Activated CD4-positive, CD25-positive, alpha-beta regulatory T cell treated with anti-CD3 and anti-CD28 coated beads, Interleukin-2, amount 50 U/mL, for 24 hours (primary cell): ENCODE measurements at places on chromosomes 3 and 15.

GRCh38 chr3:131356006-131356595 lies 25.5 kb upstream of the NUDT16 start:
- ATAC-seq, result no peak

GRCh38 chr3:107368654-107369398 lies 8.4 kb upstream of the CCDC54 start:
- no peak for ATAC-seq

DNA sequence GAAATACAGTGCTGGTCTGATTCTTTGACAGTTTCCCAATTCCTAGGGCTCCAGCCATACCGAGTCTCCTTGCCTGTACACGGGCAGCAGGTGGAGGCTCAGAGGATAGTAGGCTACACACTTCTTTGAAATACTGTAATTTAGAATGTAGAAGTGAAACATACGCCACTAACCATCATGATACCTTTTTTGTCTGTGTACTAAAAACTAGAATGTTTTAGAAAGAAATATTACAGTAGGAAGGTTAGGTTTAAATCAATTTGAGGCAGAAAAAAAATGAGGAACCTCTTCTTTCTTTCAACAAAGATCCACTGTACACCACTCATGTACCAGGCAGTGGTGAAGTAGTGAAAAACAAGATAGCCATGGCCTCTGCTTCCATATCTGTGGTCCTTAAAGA lies 354.7 kb downstream of the MCTP2 start:
- no peak for ATAC-seq

GRCh38 chr3:128382221-128382807 lies 84.4 kb downstream of the DNAJB8 start:
- ATAC-seq, result no peak

DNA sequence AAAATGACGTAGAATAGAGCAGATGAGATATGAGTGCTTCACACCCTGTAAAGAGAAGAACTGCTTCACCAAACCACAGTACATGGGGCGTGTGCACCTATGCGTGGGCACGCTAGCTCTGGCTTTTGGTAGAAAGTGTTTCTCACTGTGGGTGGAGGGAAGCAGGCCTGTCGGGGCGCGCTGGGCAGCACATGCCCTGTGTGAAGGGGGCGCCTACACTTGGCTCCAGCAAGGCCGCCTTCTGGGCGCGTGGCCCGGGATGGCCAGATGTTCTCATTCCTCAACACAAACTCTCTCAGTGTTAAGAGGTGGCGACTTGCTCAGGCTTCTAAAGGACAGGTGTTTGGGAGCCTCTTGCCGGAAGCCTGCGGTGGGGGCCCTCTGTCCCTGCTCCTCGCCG lies 90.0 kb downstream of the FBLN2 start:
- ATAC-seq, result no peak

DNA sequence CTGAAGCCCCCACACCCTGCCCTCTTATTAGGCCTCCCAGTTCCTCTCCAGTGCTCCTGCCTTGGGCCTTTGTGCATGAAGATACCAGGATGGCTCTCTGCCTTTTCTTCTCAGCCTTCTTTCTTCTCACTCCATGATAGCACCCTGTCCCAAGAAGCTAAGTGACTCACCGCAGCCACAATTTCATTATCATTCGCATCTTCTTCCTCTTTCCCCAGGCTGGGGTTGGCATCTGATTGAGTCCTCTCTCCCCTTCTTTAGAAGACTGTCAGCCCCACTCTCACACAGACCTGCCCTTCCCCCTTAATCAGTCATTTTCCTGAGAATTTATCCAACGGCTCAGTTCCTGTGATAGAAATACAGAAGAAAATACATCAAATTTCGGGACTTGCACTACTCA lies 102.0 kb downstream of the STAC start:
- ATAC-seq, result no peak

- no peak for ATAC-seq
These were observed 6.4 kb downstream of the ASTE1 start for GRCh38 chr3:131020122-131020693.

DNA sequence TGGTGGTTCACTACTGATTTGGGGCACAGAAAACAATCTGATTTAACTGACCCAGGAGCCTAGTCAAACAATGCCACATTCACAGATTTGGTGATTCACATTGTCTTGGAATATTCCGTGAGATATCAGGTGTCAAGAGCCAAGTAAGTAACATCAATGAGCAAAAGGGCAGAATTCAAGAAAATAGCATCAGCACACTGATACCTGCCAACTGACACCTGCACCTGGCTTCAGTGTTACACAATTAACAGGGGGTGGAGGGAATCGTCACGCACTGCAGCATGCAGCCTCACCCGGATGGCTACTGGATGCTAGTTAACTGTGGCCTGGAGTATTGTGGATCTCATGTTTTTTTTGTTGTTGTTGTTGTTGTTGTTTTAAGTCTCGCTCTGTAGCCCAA lies 17.6 kb downstream of the CCNL1 start:
- no peak for ATAC-seq

DNA sequence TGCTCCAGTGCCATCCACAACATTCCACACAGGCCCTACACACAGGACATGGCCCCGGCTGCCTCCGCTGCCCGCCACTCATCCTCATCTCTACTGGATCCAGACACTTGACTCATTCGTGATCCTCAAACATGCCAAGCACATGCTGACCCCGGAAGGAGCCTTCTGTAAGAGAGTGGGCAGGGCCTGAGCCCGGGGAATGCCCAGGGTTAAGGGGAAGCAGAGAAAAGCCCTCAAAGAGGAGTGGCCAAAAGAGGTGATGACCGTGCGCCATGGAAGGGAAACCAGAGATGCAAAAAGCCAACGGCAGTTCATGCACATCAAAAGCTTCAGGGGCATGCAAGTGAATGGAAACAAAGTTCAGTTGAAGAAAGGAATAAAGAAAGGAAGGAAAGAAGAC lies 46.1 kb downstream of the RFTN1 start:
- ATAC-seq, result peak; percentile 73

DNA sequence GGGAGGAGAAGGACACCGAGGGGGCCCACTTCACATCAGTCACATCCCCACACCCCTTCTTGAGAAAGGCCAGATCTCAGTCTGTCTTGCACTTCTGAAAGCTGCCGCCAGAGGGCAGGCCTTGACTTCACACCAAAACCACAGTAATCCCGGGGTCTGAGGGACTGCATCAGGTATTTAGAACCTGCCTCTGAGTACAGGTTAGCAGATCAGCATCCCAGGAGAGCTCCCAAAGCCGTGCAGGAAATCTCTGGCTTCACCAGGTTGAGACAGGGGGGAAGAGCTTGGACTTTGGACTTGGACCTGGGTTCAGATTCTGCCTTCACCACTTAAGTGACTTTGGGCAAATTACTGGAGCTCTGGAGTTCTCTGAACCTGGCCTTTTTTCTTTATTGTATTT lies 50.3 kb downstream of the LHFPL4 start:
- peak; percentile 47 for ATAC-seq

DNA sequence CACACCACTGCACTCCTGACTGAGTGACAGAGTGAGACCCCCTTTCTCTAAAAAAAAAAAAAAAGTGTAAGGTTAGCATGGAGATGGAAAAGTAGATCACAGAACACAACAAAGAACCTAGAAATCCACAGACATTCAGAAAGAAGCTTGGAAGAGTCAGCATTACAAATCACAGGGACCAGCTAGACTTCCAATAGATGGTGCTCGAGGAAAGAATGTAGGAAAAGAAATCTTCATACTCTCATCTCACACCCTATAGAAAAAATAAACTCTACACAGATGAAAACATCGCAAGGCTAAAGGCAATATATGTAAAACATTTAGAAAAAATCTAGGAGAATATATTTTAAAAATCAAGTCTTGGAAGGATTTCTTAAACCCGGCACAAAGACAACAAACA lies 94.5 kb upstream of the ABHD17C start:
- ATAC-seq, result no peak

- ATAC-seq, result no peak
These were observed 154.2 kb upstream of the SMAD3 start for GRCh38 chr15:66911131-66911700.

GRCh38 chr3:18841422-18842343 lies 306.6 kb upstream of the KCNH8 start:
- no peak for ATAC-seq

GRCh38 chr15:73331991-73332925 lies 36.5 kb downstream of the HCN4 start:
- ATAC-seq, result no peak

- ATAC-seq, result no peak
These were observed 7.0 kb downstream of the CLDN11 start for GRCh38 chr3:170425491-170426239.

GRCh38 chr3:121490161-121490560 lies 55.6 kb downstream of the POLQ start:
- no peak for ATAC-seq

- no peak for ATAC-seq
These were observed 8.1 kb downstream of the FAM3D start for GRCh38 chr3:58658508-58658907.

DNA sequence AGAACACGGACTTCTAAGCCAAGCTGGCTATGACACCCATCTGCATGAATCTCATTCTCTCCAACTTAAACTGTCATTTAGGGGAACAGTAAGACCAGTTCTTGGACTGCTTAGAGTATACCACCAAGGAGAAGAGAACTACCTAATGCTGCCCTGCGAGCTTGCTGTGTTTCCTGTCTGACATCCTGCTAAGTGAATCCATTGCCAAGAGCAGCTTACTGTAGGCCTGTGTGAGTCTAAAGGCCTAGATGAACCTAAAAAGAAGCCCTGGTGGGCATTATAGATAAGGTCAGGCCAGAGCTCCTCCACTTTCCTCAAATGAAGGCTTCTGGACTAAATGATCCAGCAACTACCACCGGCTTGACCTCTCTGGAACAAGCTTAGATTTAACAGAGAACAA lies 15.0 kb downstream of the LZTFL1 start:
- ATAC-seq, result no peak

- no peak for ATAC-seq
These were observed 41.9 kb downstream of the PLD1 start for GRCh38 chr3:171768281-171768900.

DNA sequence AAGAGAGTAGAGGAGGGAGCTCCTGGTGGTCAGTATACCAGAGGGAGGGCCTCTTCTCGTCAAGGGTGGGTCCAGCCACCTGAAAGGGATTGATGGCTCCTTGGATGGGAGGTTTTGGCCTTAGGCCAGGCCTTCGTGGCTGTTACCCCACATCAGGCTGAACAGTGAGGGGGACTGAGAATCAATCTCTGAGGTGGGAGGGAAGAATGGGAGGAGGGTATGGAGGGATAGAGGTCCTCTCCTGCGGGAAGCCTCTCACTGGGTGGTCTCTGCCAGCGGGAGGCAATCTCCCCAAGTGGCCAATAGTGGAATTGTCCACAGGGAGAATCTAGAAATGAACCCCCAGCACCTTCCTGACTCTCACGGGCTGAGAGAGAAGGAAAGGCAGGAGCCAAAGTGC lies 53.5 kb downstream of the BSN start:
- ATAC-seq, result no peak

DNA sequence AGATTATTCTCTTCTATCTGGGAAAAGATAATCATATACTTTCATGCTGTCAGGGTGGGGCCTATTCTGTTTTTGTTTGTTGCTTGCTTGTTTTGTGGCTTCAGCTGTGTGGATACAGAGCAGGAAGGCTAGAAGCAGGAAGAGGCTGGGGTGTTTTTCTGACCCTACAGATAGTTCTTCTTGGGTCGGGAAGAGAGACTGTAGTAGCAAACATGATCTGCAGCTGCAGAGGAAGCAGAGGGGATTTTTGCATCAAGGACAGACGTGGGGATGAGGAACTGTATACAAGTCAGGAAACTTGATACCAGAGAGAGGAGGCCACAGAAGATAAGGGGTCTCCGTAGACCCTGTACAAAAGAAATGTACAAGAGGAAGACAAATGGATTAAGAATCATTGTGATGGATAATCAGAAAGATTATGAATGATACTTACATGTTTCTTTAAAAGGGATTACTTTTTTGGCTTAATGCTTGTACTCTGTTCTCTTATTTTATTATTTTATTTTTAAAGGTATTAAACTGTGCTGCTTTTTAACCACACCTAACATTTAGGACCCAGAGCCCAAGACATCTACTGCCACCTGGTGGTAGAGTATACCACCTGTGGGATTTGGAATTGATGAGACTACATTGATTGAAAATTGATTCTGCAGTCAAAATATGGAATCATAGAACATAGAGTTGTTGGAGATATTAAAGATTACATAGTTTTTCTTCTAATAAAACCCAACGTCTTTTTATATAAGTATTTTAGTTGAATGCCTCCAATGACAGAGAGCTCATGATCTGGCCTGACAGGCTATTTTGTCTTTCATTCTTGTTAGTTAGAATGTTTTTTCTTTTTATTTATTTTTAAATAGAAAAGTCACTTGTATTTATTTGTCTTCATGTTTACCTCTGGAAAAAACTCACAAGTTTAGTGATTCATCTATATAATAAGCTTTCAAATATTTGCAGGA lies 87.3 kb upstream of the ROPN1 start:
- no peak for ATAC-seq

- no peak for ATAC-seq
These were observed 77.7 kb downstream of the CRYGS start for GRCh38 chr3:186466391-186466974.

- ATAC-seq, result peak; percentile 45
These were observed 46.0 kb downstream of the CCNL1 start for GRCh38 chr3:157113832-157114505.

GRCh38 chr3:25854635-25855034 lies 64.7 kb downstream of the OXSM start:
- no peak for ATAC-seq

DNA sequence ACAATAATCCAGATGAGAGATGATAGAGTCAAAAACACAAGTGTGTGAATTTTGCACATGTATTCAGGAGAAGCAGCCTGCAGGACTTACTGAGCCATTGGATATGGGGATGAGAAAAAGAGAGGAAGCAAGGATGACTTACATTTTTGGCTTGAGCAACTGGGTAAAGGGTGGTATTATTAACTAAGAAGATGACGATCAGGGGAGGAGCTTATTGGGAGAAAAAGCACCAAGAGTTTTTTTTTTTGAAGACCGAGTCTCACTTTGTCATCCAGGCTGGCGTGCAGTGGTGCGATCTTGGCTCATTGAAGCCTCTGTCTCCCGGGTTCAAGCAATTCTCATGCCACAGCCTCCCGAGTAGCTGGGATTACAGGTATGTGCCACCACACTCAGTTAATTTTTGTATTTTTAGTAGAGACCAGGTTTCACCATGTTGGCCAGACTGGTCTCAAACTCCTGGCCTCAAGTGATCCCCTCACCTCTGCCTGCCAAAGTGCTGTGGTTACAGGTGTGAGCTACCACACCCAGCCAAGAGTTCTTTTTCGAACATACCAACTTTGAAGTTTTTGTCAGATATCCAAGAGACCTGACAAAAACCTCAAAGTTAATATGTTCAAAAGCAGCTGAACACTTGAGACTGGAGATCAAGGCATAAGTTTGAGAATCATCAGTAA lies 14.8 kb upstream of the SH3BP5 start:
- ATAC-seq, result no peak
